ENCODE measurements at places on chromosomes 16 and 17.

- peak; percentile 76 for DNase-seq
- peaks cover 80% of the 10 kb centered on the region for H3K36me3 ChIP-seq
Observed at GRCh38 chr17:2695961-2696760, 15.4 kb downstream of the CLUH start.

GRCh38 chr16:59748531-59748930 lies 1014.4 kb upstream of the GOT2 start:
- H3K4me1 ChIP-seq = no peaks in the 10 kb centered on the region
- no peak overlapping the region for H3K27ac ChIP-seq
- H3K4me3 ChIP-seq = no peak overlapping the region
- no peak for DNase-seq
- no peaks in the 10 kb centered on the region for H3K27me3 ChIP-seq

GRCh38 chr16:55912022-55912421 lies 36.8 kb upstream of the CES5A start:
- no peak for DNase-seq
- H3K4me1 ChIP-seq = no peaks in the 10 kb centered on the region
- no peak overlapping the region for H3K4me3 ChIP-seq
- no peaks in the 10 kb centered on the region for H3K36me3 ChIP-seq
- peaks cover 4% of the 10 kb centered on the region for H3K27me3 ChIP-seq

DNA sequence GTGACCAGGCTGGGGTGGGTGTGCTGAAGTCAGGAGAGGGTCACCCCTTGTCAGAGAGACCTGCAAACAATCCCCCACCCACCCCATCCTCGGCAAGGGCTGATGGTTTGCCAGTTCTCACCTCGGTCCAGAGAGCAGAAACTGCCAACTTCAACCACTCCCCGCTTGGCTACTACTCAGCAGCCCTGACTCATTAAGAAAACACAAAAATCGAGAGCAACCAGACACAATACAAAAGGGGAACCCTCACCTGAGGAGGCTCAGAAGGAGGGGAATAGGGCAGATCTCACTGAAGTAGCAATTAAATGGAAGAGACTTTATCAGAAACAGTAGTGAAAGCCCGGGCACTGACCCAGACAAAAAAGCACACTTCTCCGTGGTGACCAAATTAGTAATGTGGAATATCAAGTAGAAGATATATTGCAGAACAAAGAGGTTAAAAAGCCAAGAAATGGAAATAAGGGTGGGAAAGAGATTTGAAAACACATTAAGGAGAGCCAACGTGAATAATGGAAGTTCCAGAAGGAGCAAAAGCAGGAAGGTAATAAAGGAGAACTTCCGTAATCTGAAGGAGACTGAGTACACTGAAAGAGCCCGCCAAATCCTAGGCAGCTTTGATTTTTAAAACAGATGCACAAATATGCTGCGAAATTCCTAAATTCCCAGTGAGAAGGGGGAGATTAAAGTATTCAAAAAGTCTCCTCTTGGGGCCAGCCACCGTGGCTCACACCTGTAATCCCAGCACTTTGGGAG lies 23.6 kb downstream of the CENPV start:
- DNase-seq = no peak
- H3K27ac ChIP-seq = peak overlapping the region; percentile 12
- 0 out of 2 replicates have a peak, but pooled peaks cover 4% of the 10 kb centered on the region for H3K36me3 ChIP-seq

GRCh38 chr17:50165867-50166517 lies at the start of gene SGCA:
Gene SGCA (plus strand): TSS chr17:50166005. CDS start chr17:50166041, 36 bp downstream.
- H3K4me3 ChIP-seq = no peak within 1 kb of the TSS
- H3K27me3 ChIP-seq = no peaks in the 10 kb centered on the region
- no peaks in the 10 kb centered on the region for H3K4me1 ChIP-seq
- no peak within 1 kb of the TSS for H3K27ac ChIP-seq
- no peak for DNase-seq

GRCh38 chr17:66633317-66633965 lies 201.5 kb upstream of the CACNG5 start:
- H3K36me3 ChIP-seq = no peaks in the 10 kb centered on the region
- H3K4me3 ChIP-seq = no peak overlapping the region
- H3K4me1 ChIP-seq = peaks cover 9% of the 10 kb centered on the region
- no peak overlapping the region for H3K27ac ChIP-seq
- DNase-seq = no peak

DNA sequence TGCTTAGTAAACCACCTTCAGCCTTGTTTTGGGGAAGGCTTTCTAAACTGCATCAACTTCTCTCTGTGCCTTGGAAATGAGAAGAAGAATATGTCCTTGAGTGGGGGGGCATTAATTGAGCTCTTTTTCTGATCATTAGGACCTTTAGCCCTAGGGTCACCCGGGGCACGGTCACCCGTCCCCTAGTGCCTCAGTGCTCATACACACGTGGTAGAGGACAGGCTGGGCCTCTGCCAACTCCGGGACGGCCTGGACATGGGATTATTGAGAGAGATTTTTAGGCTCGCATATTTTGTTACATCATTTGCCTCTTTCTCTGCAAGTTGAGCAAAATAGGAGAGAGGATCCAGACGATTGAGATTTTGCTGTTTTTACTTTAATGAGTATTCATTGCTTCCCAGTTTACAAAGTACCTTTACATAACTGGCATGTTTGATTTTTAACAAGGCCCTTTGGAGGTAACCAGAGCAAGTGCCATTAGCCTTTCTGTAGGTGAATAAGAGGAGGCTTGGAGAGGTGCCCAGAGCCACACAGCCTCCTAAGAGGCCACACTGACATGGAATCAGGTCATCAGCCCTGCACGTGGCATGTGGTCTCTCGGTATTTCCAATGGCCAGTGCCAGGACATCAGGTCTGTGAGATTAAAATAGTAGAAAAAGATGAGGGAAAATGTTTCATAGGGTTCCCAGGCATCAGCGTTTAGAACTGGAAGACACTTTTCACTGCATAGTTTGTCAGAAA lies 11.1 kb downstream of the PMM2 start:
- H3K27ac ChIP-seq = no peak overlapping the region
- no peak overlapping the region for H3K4me3 ChIP-seq
- no peaks in the 10 kb centered on the region for H3K27me3 ChIP-seq

DNA sequence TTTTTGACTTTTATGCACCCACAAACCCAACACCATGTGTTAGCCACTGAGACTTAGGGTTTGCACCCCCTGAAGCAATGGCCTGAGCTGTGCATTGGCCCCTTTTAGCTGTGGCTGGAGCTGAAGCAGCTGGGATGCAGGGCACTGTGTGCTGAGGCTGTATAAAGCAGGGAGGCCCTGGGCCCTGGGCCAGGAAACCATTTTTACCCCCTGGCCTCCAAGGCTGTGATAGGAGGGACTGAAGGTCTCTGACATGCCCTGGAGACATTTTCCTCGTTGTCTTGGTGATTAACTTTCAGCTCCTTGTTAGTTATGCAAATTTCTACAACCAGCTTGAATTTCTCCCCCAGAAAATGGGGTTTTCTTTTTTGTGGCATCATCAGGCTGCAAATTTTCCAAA lies 6.7 kb upstream of the ANKFN1 start:
- no peak overlapping the region for H3K4me3 ChIP-seq
- peaks cover 7% of the 10 kb centered on the region for H3K4me1 ChIP-seq
- H3K27ac ChIP-seq = no peak overlapping the region
- no peaks in the 10 kb centered on the region for H3K27me3 ChIP-seq
- DNase-seq = no peak

- DNase-seq = no peak
- peak overlapping the region; percentile 72 for H3K4me3 ChIP-seq
- H3K27me3 ChIP-seq = no peaks in the 10 kb centered on the region
- peak overlapping the region; percentile 79 for H3K27ac ChIP-seq
- peaks cover 4% of the 10 kb centered on the region for H3K4me1 ChIP-seq
Observed at GRCh38 chr17:81890447-81891302, 711 bp downstream of the ALYREF start.

- H3K27ac ChIP-seq = no peak overlapping the region
- no peaks in the 10 kb centered on the region for H3K4me1 ChIP-seq
- H3K36me3 ChIP-seq = peaks cover 11% of the 10 kb centered on the region
- H3K4me3 ChIP-seq = no peak overlapping the region
- H3K27me3 ChIP-seq = no peaks in the 10 kb centered on the region
Observed at GRCh38 chr16:53123747-53124146, 69.0 kb downstream of the CHD9 start.

DNA sequence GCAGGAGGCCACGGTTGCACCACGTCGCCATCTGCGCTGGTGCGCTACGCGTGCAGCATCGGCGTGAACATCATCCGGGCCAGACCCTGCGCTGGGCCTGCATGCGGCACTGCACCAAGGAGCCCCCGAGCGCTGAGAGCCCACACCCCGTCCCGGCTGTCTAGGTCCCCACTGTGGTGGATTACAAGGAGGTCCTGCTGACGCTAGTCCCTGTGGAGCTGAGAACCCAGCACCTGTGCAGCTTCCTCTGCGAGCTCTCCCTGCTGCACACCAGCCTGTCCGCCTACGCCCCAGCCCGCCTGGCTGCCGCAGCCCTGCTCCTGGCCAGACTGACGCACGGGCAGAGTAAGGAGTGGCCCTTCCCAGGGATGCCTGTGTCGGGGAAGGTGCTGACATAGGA lies 10.8 kb upstream of the TEDC2 start:
- H3K27ac ChIP-seq = no peak overlapping the region
- H3K36me3 ChIP-seq = peaks cover 87% of the 10 kb centered on the region
- DNase-seq = no peak
- H3K4me3 ChIP-seq = no peak overlapping the region
- H3K4me1 ChIP-seq = no peaks in the 10 kb centered on the region

- no peaks in the 10 kb centered on the region for H3K36me3 ChIP-seq
- H3K4me3 ChIP-seq = no peak overlapping the region
- H3K27me3 ChIP-seq = peaks cover 26% of the 10 kb centered on the region
- H3K4me1 ChIP-seq = no peaks in the 10 kb centered on the region
- H3K27ac ChIP-seq = no peak overlapping the region
Observed at GRCh38 chr16:24118126-24118821, 137.9 kb upstream of the CACNG3 start.

DNA sequence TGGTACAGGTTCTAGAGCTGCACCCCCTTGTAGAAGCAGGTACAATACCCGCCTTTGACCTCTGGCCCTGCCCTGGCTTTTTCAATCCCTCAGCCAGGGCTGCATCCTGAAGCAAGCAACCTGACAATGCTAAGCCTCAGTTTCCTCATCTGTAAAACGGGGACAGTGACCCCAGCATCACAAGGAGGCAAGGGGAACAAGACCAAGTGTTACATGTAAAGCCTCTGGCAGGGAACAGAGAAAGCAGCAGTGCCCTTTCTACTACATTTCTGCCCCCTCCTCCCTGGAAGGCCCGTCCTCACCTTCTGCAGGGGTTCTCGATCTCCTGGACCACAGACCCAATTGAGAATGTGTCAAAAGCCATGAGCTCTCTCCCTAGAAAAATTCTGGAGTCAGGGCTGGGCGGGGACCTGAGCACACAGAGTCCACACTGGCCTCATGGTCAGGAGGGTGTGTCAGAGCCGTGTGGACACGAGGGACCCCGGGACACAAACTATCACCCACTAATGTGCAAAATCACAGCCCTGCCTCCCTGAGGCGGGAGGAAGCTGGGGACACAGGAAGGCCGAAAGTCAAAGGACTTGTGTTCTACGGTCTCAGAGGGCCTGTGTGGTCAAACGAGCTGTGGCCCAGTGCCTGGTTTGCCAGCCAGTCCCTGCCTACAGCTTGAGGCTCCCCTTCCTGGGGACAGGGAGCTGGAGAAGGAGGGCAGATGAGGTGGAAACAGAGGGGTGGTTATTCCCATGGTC lies 27.5 kb downstream of the LRRC75A start:
- H3K27me3 ChIP-seq = no peaks in the 10 kb centered on the region
- no peaks in the 10 kb centered on the region for H3K36me3 ChIP-seq
- peaks cover 23% of the 10 kb centered on the region for H3K4me1 ChIP-seq

DNA sequence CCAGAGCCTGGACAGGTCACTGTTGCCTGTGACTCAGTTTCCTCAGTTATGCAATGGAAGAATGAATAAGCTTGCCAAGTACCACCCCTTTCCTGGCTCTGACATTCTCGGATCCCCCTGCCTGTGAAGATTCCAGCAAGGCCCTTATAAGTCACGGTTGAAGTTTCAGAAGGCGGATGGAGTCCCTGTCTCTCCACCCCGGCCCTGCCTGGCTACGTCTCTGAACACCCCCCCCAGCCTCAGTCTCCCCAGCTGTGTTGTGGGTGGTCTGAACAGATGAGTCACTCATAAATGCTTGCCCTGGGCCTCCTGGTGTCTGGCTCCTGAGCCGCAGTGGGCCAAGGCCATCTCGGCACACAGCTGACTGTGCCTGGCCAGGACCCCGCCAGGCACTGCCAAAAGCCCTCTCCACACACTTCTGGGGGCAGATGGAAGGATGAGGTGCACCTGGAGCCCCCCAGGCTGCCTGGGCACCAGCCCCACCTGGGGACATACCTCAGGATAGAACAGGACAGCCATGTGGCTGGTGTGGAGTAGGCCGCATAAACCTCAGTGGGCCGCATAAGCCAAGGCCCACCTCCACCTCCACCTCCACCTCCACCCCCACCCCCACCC lies 15.4 kb downstream of the VASN start:
- H3K27me3 ChIP-seq = no peaks in the 10 kb centered on the region
- H3K36me3 ChIP-seq = peaks cover 5% of the 10 kb centered on the region
- peak overlapping the region; percentile 5 for H3K27ac ChIP-seq
- no peak overlapping the region for H3K4me3 ChIP-seq
- H3K4me1 ChIP-seq = peaks cover under 1% of the 10 kb centered on the region
- DNase-seq = no peak

DNA sequence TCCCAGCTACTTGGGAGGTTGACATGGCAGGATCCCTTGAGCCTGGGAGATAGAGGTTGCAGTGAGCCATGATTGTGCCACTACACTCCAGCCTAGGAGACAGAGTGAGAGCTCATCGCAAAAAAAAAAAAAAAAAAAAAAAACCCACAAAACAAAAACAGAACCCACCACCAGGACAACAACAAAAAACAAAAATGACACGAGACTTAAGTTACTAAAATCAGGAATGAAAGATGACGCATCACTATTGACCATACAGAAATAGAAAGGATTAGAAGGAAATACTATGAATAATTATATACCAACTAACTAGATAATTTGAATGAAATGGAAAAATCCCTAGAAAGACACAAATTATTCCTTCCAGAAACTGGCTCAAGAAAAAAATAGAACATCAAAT lies 432.4 kb upstream of the PMFBP1 start:
- no peak for DNase-seq
- no peaks in the 10 kb centered on the region for H3K36me3 ChIP-seq
- H3K4me1 ChIP-seq = no peaks in the 10 kb centered on the region
- H3K4me3 ChIP-seq = no peak overlapping the region
- no peaks in the 10 kb centered on the region for H3K27me3 ChIP-seq
- no peak overlapping the region for H3K27ac ChIP-seq

DNA sequence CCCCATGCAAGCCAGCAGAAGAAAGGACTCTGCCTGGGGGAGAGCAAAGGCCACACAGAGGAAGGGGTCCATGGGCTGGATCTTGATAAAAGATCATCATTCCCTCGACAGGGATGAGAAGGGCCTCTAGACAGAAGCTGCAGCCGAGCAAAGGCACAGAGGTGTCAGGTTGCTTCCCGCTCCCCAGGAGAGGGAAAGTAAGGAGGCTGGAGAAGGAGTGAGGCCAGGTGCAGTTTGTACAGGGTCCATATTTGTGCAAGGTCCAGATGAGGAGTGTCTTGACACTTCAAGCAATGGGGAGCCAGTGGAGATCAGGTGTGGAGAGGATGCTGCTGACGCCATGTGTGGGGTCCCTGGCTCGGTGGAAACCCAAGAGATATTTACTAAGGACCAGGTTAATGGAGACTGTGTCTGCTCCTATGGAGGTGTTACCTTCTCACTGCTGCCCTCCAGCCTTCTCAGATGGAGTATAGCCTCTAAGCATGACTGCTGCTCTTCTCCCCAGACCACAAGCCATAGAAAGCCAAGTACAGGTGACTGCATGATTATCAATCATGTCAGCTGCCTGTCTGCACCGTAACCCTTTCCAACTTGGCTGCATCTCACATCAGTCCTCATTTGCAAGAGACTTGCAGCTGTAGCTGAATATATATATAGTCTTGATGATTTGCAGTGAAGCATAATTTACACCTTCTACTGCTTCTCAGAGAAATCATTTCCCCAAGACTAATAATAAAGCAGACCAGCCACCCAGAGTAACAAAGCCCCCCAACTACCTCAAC lies 21.1 kb downstream of the GAS7 start:
- H3K4me3 ChIP-seq = no peak overlapping the region
- DNase-seq = no peak
- H3K27ac ChIP-seq = no peak overlapping the region
- no peaks in the 10 kb centered on the region for H3K36me3 ChIP-seq
- H3K27me3 ChIP-seq = no peaks in the 10 kb centered on the region
